GM03348 (cell line): ENCODE measurements at places on chromosomes 1 and 21.

DNA sequence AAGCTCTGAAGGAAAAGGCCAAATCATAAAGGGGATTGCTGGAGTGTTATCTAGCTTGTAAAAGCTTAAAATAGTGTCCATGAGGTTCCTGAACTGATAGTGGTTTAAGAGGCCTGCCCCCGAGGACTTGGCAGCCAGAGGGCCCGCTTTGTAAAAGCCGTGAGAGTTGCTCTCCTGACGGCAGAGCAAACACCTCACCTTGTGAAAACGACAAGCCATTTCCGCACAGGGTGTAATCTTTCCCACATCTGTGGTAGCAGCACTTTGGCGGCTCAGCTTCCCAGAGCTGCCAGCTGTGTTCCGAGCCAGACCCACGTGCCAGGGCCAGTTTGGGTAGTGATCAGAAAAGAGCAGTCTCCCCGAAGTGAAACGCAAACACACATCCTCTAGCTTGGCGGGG, 37.0 kb downstream of the SERBP1 start:
- no peak for DNase-seq

GRCh38 chr1:192491804-192492554, 83.6 kb upstream of the RGS1 start:
- no peak for DNase-seq

DNA sequence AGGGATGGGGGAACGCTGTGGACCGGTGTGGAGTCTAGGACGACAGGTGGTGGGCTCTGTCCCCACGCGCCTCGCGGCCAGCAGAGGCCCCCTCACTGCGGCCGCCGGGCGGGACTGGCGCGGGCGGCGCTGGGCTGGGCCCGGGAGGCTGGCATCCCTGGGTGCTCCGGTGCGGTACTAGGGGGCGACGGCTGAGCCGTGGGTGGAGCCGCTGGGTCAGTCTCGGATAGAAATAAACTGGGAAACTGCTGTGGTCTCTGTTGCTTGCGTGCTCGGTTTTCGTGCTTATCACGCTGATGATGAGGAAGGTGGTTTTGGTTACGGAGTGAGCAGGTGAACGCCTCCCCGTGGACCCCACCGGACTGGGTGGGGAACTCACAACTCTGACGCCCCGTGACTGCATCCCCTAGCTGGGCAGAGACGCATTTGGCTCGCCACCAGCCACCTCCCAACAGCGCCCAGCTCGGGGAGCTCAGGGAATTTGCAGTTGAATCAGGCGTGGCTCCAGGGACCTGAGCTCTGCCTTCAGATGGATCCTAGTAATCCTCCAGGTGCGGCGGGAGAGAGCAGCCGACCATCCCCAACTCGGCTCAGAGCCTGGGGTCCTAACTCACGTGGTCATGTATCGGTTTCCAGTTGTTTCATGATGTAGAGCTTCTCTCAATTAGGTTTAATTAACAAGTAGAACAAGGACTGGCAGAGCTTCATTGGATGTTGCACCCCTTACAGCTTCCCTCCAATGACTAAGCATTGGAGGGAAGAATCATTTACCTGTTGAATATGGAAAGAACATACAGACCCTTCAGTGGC, 32.1 kb downstream of the HSD17B7 start:
- DNase-seq = peak; percentile 60

- DNase-seq = no peak
Observed at GRCh38 chr1:175808573-175808972, 65.2 kb upstream of the TNR start.

- peak; percentile 49 for DNase-seq
Observed at GRCh38 chr1:228217551-228218344, 9.9 kb downstream of the OBSCN start.

- no peak for DNase-seq
Observed at GRCh38 chr1:221743416-221744208, 1.7 kb upstream of the DUSP10 start.

GRCh38 chr1:41313661-41314131, 47.5 kb upstream of the FOXO6 start:
- DNase-seq = peak; percentile 48

GRCh38 chr1:211606332-211606913, 27.5 kb upstream of the SLC30A1 start:
- no peak for DNase-seq

GRCh38 chr1:54328066-54328636, 78.0 kb downstream of the SSBP3 start:
- no peak for DNase-seq

DNA sequence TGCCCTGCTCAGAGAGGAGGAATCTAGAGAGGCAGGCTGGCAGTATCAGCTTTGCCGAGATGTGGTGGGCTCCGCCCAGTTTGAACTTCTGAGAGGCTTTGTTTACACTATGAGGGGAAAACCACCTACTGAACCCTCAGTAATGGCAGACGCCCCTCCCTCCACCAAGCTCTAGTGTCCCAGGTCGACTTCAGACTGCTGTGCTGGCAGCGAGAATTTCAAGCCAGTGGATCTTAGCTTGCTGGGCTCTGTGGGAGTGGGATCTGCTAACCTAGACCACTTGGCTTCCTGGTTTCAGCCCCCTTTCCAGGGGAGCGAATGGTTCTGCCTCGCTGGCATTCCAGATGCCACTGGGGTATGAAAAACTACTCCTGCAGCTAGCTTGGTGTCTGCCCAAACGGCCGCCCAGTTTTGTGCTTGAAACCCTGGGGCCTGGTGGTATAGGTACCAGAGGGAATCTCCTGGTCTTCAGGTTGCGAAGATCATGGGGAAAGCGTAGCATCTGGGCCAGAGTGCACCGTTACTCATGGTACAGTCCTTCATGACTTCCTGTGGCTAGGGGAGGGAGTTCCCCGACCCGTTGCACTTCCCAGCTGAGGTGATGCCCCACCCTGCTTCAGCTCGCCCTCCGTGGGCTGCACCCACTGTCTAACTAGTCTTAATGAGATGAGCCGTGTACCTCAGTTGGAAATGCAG, 43.6 kb downstream of the C21orf91 start:
- no peak for DNase-seq

GRCh38 chr1:28457678-28458077, 48.2 kb upstream of the RCC1 start:
- DNase-seq = no peak

- no peak for DNase-seq
Observed at GRCh38 chr1:94738371-94738770, 81.8 kb upstream of the SLC44A3 start.
